DMS79 (cell line): ENCODE measurements at places on chromosomes 1 and 21.
A peak's percentile ranks its signal among the peaks of the same experiment; 100 is the strongest.

GRCh38 chr21:36676039-36676950 lies 22.6 kb upstream of the SIM2 start:
- no peak for DNase-seq

DNA sequence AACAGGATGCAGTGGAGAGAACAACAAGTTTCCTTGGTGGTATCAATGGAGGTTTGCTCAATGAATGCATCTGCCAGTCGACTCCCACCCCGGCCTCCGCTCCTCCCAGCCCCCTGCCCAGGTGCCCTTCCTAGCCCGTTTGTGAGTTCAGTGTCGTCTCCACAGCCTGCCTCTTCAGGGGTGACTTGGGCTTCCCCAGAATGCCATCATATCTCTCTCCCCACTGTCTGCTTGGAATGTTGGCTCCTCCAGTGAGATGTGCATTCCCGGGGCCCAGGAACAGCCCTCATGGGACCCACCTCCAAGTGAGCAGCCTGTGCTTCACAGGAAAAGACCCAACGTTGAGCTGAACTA lies 30.5 kb downstream of the MATN1 start:
- DNase-seq: no peak

GRCh38 chr1:229848752-229849677 lies 218.0 kb upstream of the GALNT2 start:
- DNase-seq: peak; percentile 46

GRCh38 chr1:162950187-162950586 lies 89.2 kb upstream of the CCDC190 start:
- DNase-seq: no peak

GRCh38 chr1:10591010-10591409 lies 116.3 kb downstream of the PEX14 start:
- no peak for DNase-seq

DNA sequence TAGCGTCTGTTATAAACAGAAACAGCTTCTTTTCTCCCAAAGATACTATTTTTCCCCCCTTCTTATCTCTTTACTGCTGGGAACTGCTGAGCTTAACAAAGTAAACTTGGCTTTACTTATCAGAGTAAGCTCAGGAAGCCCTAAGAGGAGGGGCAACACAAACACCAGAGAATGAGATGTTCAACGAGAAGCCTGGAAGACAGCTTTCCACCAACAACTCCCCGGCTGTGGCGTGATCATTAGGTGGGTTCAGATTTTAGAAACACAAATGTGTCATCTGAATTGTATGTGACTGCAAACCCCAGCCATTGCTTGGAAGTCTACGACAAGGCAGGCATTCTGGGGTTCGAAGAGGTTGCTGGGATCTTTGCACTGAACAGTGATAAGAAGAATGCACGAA lies 181.2 kb upstream of the ESRRG start:
- DNase-seq: no peak

GRCh38 chr1:75630004-75630594 lies 19.2 kb upstream of the SLC44A5 start:
- DNase-seq: no peak

GRCh38 chr1:152758636-152759035 lies 811 bp downstream of the KPRP start:
- no peak for DNase-seq

GRCh38 chr1:65310078-65310587 lies 790 bp downstream of the DNAJC6 start:
- peak; percentile 64 for DNase-seq

GRCh38 chr1:37124501-37124900 lies 90.2 kb upstream of the GRIK3 start:
- DNase-seq: no peak

- DNase-seq: no peak
Measured at GRCh38 chr1:100582943-100583342, 45.0 kb downstream of the GPR88 start.

- no peak for DNase-seq
Measured at GRCh38 chr1:234589064-234589800, 20.7 kb downstream of the IRF2BP2 start.

- peak; percentile 14 for DNase-seq
Measured at GRCh38 chr1:210260096-210260495, 27.5 kb downstream of the SERTAD4 start.

DNA sequence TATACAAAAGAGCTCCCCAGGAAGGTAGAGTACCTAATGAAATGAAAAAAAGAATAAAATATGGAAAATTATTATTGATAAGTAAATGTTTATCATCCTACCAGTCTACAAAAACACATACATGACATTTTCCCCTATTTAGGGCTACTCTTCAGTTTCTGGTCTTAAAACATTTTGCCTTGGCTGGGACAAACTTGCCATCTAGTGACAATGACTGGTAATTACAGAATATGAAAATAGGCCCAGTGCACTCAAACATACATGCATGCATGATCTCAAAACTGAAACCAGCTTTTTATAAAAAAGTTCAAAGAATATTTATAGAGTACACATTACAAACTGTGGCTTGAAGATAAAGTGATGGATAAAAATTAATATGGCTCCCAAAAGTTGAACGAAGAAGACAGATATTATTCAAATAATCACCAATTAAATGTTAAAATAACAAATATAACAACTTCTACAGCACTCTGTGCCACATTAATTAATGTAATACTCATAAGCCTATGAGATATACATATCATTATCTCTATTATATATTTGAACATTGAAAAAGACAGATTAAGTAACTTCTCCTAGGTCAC lies 10.5 kb upstream of the RNPC3 start:
- no peak for DNase-seq

- DNase-seq: no peak
Measured at GRCh38 chr1:57620605-57621004, 196.7 kb upstream of the DAB1 start.

DNA sequence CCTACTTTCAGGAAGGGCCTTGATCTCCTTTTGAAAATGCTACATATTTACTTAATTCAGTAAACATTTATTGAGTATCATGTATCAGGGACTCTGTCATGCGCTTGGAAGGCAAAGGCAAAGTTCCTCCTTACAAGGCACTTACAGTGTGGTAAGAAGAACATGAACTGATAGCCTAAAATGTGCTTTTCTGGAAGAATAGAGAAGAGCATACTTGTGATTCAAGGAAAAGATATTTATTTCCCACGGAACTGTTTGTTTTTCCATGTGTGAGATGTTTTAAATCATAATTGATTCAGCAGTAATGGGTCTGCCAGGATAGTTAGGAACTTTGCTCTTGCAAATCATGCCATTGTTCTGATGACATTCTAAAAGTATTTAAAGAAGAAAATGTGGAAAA lies 110.1 kb upstream of the ZNHIT6 start:
- no peak for DNase-seq

GRCh38 chr1:5637171-5637570 lies 355.1 kb downstream of the NPHP4 start:
- no peak for DNase-seq

- DNase-seq: no peak
Measured at GRCh38 chr1:93768380-93768863, 86.8 kb upstream of the BCAR3 start.

DNA sequence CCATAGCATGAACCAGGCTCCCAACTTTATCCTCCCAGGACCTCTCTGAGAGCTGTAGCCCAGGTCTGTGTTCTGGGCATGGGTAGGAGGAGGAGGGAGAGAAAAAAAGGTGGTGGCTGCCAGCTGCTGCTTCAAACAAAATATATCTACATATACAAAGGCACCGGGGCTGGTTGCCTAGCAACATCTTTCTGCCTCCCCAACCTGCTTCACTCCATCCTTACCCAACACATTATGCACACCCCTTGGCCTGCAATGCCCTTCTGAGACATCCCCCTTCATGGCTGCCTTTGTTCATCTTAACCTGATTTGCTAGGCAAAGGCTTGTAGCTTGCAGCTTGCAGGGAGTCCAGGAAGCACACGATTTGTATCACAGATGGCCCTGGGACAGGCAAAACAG lies 27.2 kb upstream of the ATP1A1 start:
- peak; percentile 46 for DNase-seq

DNA sequence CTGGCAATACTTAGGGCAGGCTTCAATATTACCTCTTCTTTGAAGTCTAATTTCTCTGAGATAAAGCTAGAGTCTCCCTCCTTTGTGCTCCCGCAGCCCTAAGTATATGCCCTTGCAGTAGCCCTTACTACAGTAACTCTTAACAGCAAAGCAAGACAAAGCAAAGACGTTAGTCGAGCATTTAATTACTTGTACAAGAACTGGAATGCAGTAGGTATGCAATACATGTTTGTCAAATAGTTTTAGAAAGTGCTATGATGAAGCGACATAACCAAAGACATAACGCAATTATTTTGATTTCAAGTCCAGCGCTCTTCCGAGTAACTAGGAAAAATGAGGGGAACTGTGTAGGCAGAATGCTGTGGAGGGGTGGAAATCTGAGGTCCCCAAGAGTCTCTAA lies 1.6 kb downstream of the P3H1 start:
- DNase-seq: no peak

- no peak for DNase-seq
Measured at GRCh38 chr1:223001653-223002634, 141.1 kb downstream of the TLR5 start.

- DNase-seq: no peak
Measured at GRCh38 chr1:30465096-30465495, 258.3 kb downstream of the MATN1 start.
